ENCODE measurements at places on chromosomes 1 and 21.

DNA sequence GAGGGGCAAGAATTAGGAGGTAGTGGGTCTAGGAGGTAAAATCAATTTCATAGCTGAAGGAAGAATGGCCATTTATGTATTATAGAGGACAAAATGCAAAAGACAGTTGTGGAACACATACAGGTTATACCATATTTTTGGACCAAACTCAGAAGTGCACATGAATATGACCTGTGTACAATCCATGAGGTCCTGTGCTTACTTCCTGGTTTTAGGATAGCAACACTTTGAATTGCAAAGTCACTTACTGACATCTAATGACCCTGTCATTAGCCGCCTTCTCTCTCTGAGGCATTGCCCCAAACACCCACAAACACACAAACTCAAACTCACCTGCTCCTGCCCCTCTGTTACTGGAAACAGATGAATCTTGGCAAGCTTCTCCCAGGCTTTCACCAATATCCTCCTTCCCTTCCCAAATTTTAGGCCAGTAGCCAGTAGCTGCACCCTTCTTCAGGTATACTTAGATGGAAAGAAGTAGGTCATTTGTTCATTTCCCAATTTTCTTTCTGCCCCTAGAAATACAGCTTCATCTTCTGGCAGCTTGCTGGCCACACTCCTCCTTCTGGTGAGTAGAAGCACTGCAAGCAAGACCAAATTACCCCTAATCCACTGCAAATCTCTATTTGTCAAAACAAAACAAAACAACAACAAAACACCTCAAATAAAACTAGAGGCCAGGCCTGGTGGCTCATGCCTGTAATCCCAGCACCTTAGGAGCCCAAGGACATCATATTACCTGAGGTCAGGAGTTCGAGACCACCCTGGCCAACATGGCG, 13.7 kb upstream of the RPL5 start:
- DNase-seq, result no peak

DNA sequence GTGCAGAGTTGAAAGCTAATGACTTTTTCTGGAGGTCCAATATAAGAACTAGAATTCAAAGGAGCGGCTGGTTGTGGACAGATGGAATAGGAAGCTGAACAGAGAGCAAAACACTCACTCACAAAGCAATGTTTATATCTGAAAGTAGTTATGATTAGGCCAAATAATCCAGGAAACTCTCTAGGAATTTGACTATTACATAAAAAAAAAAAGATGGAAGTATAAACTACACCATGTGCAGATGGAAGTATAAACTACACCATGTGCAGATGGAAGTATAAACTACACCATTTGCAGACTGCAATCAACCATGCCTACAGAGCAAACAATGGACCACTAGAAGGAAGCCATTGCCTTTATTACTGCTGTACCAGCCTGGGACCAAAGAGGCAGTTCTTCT, 771.1 kb downstream of the BRINP3 start:
- DNase-seq, result no peak

DNA sequence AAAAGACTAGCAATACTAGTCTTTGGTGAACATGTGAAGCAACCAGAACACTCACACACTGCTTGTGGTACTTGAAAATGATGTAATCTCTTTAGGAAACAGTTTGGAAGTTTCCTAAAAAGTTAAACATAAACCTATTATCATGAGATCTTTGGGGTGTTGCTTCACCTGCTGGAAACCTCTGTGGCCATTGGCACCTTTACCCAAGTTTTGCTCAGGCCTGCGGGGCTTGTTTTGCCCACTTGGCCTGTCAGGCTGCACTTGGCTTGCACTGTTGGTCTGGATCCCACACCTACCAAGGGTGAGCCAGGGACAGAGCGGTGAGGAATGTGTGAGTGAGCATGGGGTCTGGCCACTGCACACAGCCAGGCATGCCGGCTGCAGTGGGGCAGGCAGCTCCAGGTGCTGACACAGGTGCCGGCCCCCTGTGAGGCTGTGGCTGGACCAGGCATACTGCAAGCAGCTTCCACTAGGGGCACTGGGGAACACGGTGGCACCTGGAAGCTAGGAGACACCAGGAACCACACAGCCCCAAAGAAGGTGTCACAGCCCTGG, 14.4 kb upstream of the FNBP1L start:
- DNase-seq, result no peak

- DNase-seq, result peak; percentile 62
These were observed 342.7 kb upstream of the NR5A2 start for GRCh38 chr1:199684686-199685273.

- DNase-seq, result no peak
These were observed 3.6 kb upstream of the NAV1 start for GRCh38 chr1:201535046-201535918.

DNA sequence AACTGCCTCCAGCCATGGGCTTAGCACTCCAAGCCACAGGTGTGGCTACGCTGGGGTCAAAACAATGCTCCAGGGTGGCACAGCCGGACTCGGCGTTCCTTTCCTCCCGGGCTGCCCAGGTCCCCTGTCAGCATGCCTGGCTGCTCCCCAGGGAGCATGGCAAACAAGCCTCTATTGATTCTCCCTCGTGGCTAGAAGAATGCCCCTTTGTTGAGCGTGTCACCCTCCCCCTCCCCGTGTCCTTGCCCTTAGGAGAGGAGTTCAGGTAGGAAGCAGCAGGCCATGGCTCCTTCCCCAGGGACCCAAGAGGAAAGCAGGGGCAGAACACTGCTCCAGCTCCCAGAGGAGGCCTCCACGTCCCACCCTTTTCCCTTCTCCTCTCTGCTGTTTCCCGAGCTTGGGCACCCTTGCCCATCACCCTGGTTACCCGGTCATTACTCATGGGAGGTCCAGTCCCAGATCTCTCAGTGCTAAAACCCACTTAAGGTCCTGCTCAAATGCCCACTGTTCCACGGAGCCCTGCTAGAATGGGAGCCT, 57.4 kb upstream of the CITED4 start:
- DNase-seq, result no peak

DNA sequence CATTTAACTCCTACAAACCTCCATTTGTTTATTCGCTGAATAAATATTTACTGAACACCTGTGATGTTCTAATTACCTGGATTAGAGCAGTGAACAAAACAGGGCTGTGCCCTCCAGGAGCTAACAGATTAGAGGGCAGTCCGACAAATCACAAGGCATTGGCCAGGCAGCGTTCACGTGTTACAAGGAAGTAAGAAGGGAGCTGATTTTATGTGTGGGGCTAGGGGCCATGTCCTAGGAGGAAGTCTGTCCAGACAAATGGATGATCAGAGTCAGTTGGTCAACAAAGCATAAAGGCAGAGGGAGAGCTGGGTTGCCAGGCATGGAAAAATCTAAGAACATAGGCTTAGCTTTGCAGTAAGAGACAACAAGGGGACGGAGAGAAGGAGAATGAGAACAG, 57.3 kb upstream of the BACE2 start:
- DNase-seq, result no peak

GRCh38 chr1:199273837-199274379, 635.1 kb downstream of the PTPRC start:
- no peak for DNase-seq

DNA sequence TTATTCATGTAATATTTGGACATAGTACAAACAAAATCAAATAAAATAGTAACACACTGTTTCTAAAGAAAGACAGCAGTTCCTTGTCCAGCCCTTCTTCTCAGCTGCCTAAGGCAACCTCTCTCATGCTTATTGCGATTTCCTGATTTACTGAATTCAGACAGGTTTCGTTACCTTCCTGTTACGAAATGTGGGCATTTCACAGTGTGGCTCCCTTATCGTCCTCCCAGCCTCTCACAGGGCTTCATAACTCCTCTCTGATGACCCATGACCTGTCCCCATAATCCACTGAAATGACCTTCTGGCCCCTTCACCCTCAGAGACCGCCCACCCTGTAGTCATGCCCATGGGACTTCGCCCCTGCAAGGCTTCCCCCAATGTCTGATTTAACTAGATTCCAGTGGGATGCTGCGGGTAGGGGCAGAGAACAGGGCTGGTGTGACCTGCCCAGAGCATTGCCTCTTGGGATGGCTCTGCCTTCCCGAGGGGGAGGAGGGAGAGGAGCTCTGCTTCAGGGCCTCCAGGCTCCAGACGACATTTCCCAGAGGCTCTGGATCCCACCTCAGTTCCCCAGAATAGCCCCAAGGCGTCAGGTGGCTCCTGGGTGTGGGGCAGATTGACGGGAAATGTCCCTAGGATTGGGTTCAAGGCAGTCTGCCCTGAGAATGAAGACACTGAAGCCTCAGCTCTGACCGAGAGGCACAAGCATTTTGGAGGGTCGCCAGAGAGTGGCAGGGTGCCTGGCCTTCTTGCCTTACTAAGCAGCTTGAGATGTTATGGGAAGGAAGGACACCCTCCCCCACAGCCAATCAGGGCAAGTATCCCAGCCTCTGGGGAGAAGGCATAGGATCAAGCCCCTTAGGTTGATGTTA, 20.6 kb downstream of the PADI2 start:
- no peak for DNase-seq

- DNase-seq, result no peak
These were observed 27.4 kb downstream of the TMED5 start for GRCh38 chr1:93152835-93153234.

GRCh38 chr1:33661811-33662454, 189.5 kb downstream of the ZSCAN20 start:
- no peak for DNase-seq

DNA sequence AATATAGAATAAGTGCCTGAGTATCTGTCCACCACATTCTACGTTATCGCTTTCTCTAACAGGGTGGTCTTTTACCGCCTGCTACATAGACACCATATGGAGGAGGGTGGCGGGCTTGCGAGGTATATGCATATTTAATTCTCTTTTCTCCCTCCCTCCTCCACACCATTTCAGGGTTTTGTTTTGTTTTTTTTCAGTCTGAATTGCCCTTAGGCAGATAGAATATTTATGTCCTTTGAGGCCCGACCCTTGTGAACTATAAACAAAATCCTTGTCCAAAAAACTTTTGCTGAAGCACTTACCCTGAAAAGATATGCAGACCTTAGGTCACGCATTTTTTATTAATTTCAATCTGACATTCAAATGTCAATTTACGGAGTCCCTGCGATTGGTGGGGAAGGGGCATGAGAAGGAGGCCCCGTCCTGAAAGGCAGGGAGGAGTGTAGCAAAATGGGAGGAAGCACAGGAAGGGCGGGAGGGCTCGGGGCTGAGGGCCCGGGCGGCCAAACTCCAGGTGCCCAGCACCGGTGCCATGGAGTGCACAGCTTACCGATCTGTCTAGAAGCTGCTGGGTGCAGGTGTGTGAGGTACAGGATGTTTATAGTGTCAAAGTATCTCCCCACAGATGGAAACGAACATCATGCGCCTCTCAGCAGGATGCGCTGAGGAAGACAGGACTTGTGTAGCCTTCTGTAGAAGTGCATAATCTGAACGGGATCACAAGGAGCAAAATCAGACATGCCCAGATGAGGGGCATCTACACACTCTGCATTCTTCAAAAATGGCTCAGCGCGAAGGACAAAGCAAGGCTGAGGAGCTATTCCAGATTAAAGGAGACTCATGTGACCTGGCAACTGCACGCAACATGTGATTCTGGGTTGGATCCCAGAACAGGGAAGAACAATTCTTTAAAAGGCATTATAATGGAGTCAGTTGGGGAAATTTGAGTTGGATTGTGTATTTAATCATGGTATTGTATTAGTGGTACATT, 68.8 kb upstream of the LYST start:
- no peak for DNase-seq

- no peak for DNase-seq
These were observed 13.3 kb upstream of the BARHL2 start for GRCh38 chr1:90730243-90731022.

- DNase-seq, result no peak
These were observed 101.9 kb downstream of the FNBP1L start for GRCh38 chr1:93549811-93550210.

- DNase-seq, result peak; percentile 68
These were observed 31.1 kb downstream of the AHDC1 start for GRCh38 chr1:27572679-27573426.

GRCh38 chr1:207578796-207579435, 66.0 kb upstream of the CR1L start:
- DNase-seq, result no peak

DNA sequence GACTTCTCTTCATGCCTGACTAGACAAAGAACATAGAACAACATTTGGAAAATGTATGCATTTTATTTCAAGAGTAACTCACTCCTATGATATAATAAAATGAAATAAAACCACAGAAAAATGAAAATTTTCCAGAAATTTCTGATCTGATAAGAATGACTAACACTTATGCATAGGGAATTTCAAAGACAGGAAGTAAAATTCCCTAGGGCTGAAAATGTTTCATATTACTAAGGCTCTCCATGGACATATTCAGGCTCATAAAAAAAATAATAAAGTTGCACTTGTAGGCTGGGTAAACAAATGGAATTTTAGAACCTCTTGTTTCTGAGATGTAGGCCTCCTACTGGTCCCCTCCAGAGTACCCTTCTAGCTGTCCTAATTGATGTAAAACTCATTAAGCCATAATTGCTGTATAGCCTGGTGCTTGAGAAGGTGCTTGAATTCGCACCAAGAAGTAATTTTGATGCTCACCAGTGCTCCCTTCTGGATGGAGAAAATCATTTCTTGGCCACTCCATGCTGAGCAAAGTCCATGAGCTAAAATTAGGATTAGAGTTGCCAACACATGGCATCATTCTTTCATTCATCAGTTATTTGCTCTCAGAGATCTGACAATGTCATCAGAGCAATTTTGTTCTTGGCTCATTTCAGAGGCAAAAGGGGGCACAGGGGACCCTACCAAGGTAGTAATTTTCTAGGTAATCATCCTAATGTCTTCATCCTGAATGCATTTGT, 641.0 kb upstream of the CAMK1G start:
- DNase-seq, result no peak

GRCh38 chr1:50112193-50112592, 3.5 kb downstream of the ELAVL4 start:
- no peak for DNase-seq

DNA sequence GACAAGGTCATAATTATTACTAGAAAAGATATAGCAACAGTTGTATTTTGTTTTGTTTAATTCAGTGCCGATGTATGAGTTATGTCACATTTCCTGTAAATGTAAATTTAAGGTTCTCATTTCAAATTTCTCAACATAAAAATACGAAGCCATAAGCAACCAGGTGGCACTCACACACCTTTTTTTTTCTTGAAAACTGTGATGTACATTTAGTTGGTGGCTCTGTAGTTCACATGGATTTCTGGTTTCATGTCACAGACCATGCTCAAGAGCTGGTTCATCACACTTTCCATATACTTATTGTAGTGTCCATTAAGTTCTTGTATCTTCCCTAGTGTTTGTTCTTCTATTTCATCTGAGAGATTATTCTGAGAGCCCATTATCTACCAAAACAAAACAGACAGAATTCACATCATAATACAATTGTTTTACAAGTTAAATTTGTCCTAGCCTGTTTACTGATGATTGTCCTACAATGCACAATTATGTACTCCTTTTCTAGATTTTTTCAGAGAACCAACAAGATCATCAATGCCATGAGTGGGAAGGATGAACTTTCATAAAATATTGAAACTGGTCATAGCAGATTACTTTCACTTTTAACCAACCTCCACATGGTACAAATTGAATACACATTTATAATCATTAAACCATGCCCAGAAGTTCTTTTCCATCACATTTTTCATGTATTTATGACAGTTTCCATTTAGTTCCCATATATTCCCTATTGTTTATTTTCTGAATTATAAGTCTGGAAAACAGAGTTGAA, 17.1 kb downstream of the ATP6V1G3 start:
- no peak for DNase-seq

All from SK-N-DZ (cell line).